ENCODE measurements at places on chromosomes 6 and 20.

DNA sequence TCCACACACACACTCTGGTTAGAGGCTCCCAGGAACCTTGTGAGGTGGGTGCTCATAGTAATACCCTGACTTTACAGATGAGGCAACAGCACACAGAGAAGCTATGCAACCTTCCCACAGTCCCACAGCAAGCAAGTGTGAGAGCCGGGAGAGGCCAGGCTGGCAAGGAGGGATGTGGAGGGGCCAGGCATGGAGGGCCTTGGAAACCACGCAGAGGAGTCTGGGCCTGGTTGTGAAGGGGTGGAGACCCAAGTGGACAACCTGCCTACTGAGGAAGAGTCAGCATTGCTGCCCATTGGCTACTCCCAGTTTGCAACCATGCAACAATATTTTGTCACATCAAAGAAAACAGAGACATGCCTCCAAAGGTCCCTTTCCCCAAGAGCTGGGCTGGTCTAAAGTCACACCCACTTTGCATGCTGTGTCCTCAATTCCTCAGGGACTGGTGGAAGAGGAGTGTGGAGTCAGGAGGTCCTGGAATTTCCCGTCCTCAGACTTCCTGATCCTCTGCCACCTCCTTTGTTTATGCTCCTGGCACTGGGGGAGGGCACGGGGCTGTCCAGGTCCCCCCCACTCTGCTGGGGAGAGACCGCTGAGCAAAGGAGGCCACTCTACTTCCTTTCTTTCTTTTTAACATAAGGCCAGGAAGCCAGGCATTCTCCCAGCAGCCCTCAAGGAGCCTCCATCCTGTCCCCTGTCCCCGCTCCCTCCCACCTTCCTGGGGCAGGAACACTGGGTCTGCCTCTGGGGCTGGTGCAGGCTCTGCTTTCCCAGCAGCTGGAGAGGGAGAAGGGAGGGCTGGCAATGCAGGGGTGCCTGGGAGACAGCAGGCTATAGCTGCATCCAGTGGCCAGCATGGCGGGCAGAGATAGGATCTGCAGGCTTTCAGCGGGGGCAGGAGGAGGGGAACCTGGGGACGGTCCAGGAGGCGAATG is 68.3 kb downstream of the NOL4L start:
- no peak for DNase-seq

- no peak for DNase-seq
Observed at GRCh38 chr20:38730167-38730988, 6.1 kb downstream of the SLC32A1 start.

DNA sequence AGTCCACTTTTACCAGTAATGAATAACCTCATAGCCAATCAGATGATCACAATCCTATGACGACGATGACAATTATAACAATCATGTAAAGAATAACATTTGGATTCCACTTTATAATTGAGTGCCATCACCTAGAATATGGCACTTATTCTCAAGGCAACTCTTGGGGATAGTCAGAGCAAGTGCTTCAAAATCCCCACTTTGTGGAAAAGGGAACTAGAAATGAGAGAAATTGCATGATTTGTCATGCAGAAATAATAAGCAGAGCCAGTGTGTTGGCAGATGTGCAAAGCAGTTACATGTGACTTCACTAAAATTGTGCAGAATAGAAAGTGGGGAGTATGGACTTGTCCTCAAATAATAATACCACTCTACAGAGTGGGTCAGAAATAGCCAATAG is 41.3 kb downstream of the FRK start:
- no peak for DNase-seq

DNA sequence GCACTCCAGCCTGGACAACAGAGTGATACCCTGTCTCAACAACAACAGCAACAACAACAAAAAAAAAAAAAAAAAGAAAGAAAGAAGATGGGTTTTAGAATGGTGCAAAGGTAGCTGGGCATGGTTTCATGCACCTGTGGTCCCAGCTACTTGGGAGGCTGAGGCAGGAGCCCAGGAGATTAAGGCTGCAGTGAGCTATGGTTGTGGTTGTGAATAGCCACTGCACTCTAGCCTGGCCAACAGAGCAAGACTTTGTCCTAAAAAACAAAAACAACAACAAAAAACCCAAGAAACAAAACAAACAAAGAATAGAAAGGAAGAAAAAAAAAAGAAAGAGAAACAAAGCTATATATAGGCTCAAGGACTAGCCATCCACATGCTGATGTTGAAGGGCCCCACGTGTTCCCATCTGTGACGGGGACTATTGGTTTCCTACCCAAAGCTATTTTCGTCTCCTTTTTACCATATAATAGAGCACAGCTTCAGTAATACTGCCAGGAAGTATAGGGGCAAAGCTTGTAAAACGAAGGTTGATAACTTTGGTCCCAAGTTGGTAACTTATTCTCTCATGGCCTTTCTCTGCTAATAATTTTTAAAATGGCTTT is 7.9 kb upstream of the EEF1E1 start:
- DNase-seq, result no peak

DNA sequence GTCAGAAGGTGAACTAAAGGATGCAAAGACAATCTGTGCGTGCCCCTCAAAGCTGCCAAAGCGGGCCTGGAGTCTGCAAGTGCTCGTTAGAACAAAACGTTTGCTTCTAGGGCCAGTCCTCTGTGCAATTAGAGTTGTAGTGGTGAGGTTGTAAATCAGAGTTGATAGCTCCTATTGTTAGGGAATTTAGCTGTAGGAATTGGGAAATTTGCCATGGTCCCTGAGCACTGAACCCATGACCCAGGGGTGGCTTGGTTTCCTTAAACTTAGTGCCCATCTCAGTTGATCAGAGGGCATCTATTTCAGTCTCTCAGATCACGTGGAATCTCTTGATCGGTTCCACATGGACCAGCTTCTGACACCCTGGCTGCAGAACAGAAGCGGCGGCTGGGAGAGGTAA is 18.8 kb upstream of the RPS6KA2 start:
- no peak for DNase-seq

DNA sequence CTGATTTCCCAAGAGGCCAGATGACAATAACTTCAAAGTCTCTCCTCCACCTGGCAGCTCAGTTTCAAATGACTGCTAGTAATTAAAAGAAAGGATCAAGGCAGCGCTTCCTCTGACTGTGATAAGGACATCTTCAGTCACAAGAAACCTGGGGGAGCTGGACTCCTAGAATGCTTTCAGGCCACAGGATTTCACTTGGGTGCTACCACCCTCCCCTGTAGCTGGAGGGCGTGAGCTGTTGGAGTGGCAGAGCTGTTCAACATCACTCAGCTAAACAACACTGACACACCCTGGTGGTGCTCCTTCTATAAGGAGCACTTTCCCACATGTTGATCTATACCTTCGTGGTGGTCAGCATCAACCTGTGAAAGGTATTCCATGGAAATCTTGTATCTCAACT is 2.2 kb upstream of the CNR1 start:
- DNase-seq, result no peak

- DNase-seq, result no peak
Observed at GRCh38 chr20:24337069-24337468, 132.4 kb upstream of the SYNDIG1 start.

GRCh38 chr6:85677234-85677956 is 34.7 kb upstream of the SYNCRIP start:
- no peak for DNase-seq

DNA sequence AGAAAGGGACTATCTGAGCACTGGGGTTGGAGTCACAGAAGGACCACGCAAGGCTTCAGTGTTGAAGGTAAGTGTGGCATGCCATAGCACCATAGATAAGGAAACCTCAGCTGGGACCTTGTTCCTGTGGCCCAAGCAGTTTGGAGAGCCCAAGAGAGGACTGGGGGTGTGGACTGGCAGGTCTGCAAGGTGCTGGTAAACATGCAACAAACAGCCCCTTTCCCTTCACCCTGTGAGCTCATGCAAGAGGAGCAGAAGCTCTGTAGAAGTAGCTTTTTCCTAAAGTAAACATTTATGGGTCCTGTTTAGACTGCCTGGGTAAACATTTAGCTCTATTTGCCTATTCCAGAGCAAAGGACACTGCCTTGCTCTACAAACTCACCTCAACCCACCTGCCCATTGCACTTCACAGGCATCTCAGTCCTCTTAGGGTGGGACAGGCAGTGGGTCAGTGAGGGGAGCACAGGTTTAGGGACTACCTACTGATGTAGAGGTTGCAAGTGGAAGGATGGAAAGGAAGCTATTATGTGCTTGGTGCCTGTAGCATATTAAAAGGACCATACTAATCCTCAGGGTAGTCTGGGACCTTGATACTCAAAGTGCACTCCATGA is 12.0 kb downstream of the ZSCAN31 start:
- no peak for DNase-seq

DNA sequence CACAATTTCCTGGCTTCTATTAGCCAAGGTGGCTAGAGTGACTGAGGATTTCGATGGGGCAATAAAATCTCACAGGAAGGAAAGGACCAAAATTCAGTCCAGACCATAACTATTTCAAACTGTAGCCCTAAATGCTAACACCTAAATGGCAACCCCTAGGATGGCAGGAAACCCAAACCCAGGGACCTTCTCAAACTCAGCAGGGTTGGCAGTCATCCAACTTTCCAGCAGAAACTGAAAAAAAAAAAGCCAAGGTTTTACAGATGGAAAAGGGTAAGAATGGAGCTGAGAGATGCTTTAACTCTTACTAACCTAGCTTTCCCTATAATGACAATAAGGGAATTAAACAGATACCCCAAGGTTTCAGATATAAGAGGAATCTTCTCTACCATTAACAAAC is 10.5 kb downstream of the IBTK start:
- DNase-seq, result no peak

DNA sequence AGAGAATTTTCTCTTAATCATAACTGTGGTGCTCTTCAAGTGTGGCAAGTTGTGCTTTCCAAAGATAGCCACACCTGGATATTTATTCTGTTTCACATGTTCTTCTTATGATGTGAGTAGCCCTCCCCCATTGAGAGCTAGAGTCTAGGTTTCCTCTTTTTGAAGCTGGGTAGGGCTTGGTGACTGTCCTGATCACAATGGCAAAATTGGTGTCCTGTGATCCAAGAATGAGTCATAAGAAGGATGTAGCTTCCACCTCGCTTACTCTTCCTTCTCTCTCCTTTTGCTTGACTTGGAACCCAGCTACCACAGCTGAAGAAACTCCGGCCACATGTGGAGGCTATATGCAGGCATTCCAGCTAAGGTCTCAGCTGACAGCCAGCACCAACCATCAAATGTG is 7.4 kb upstream of the IGF2R start:
- no peak for DNase-seq

DNA sequence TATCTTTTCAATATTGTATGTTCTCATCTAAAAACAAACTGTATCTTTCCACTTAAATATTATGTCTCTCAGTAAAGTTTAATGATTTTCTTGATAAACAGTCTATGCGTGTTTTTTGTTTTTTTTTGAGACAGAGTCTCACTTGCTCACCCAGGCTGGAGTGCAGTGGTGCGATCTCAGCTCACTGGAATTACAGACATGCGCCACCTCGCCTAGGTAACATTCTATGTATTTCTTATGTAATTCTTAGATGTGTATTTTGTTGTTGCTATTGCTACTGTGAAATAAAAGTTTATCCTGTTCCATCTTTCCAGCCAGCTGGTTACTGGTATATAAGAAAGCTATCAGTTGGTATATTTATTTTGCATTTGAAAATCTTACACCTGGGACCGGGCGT is 29.4 kb downstream of the ABHD12 start:
- DNase-seq, result no peak

DNA sequence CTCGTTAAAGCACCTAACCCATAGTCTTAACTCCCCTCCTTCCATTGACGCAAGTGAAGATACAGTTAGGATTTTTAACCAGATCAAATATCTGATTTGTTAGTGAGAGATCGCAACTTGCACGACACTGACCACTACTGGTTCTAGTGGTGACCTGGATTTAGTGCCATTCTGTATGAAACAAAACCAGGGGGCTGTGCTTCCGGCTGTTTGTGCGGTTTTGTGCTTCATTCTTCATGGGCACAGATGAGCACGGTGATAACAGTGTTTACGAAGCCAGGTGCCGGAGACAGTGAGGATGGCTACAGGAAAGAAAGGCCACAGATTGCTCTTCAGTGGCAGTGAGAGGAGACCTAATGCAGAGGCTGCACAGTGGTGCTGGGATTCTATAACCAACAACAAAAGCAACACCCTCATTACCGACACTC is 75.5 kb downstream of the NOL4L start:
- peak; percentile 56 for DNase-seq

DNA sequence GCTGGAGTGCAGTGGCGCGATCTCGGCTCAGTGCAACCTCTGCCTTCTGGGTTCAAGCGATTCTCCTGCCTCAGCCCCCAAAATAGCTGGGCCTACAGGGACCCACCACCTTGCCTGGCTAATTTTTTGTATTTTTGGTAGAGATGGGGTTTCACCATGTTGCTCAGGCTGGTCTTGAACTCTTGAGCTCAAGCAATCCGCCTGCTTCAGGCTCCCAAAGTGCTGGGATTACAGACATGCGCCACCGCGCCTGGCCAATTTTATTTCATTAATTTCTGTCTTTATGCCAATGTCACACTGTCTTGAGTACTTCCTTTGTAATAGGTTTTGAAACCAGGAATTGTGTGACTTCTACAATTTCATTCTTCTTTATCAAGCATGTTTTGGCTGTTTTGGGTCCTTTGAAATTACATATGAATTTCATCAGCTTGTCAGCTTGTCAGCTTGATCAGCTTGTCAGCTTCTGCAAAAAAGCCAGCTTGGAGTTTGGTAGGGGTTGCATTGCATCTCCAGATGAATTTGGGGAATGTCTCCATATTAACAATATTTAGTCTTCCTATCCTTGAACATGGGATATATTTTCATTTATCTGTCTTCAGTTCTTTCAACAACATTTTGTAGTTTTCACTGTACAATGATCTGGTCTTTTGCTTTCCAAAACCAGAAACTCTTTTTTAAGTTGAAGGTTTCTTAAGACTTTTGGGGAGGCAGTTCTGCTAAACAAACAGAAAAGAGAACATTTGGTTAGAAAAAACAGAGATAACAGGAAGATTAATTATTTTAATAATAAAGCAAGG is 20.8 kb downstream of the ZFAND3 start:
- no peak for DNase-seq

DNA sequence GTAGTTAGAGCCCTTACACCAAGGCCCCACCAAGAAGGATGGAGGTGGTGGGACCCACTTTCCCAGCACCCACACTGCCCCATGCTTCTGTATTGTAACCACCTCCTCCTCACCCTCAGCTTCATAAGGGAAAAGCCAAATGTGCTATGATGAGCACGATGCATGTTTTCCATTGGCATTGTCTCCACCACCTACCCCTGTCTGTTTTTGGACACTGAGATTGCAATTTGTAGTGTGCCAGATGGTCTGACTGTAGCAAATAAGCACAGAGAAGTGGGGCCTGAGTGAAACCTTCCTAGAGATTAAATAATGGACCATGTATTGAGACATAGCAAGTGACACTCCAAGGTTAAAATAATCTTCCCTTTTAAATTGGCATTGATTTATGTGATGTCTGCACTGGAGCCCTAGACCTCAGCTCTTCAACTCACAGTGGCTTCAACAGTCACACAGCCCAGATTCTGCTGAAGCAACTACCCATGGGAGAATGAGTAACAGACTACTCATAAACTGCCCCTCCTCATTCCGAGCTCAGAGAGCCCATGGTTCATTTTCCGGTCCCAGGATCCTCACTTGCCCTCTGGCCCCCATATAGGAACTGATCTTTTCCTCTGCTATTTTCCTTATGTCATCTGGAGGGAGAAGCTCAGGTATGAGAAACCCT is 177.9 kb downstream of the COL9A1 start:
- DNase-seq, result no peak
